ENCODE measurements at places on chromosomes 4 and X.

DNA sequence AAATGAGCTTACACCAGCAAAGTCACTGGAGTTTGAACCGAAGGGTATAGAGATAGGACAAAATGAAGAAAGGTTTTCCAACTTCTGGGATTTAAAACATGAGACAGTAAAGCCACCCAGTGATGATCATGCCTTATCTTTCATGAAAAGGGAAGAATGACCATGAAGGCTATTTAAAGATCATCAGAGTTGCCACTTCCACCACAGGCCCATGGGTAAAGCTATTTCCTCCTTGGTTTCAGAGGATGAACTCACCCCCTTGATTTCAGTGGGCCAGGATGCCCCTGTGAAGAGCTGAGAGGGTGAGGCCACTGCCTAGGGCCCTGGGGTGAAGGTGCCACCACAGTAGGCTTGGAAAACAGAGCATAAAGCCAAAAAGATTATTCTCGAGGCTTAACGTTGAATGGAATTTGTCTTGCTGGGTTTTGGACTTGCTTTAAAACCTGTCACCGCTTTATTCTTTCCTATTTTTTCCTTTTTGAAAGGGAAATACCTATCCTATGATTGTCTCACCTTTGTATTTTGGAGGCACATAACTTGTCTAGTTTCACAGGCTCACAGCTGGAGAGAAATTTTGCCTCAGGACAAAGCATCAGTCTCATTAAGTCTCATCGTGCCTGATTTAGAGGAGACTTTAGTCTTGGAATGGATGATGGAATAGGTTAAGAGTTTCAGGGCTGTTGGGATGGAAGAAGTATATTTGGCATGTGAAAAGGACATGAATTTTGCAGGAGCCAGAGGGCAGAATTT, 254.0 kb downstream of the SNCA start:
- no peak for DNase-seq

GRCh38 chrX:773292-774025, 142.9 kb downstream of the SHOX start:
- no peak for DNase-seq

- no peak for DNase-seq
These were observed 158.2 kb upstream of the CPEB2 start for GRCh38 chr4:14844061-14844460.

DNA sequence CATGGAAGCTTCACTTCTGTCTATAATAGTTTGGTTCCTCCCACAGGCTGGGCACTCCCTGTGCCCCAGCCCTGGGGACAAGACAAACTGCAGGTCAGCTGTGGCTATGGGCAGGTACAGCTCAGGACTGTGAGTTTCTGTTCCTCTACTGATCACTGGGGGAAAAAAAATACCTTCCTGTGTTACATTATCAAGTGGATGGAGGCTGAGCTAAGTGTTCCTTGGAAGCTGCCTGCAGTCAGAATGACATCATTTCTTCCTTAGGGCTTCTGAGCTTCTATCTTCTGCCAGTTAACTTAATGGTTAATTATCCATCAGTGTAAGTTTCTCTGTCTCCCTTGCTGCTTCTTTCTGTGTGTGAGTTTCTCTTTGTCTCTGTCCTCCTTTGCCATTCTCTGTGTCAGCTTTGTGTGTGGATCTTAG, 4.6 kb downstream of the RAB33A start:
- no peak for DNase-seq

DNA sequence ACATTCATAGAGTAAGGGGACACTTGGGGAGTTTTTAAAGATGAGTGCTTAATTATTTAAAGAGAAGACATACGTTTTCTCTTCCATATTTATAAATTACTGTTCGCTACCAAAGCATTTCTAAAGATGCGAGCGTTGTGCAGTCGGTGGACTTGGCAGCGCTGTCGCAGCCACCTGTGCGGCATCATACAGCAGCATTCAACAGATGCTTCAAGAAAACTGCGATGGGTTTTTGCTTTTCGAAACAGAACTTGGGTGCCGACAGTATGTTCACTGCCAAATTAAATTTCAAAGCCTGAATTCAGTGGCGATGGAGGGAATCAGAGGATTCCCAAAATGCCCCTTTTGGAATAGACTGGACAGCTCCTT, 1.6 kb upstream of the HTR2C start:
- DNase-seq: no peak

- no peak for DNase-seq
These were observed 771 bp upstream of the RBPJ start for GRCh38 chr4:26319949-26320537.

DNA sequence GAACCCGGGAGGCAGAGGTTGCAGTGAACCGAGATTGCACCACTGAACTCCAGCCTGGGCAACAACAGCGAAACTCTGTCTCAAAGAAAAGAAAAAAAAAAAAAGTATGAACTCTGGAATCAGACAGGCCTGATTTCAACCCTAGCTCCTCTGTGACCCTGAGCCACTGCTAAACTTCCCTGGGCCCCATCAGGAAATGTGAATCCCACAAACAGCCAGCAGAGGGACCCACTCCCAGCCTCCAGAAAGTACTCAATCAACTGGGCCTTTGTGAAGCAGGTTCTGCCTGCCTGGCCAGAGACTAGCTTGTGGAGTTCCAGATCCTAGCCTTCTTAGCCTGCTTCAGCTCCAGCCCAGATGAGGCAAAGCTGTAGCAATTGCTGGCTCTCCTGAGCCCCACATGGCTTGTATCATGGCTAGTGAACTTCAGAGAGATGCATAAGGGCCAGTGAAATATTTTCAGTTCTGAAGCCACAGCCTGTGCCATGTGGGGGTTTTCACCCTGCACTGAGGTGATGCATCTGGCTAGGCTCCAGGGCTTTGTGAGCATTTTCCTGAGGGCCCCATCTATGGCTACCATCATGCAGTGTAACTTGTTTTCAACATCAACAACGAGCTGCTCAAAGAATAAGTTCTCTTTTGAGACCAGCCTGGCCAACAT, 7.2 kb upstream of the IDS start:
- DNase-seq: no peak

GRCh38 chr4:74368596-74368995, 3.7 kb downstream of the EREG start:
- no peak for DNase-seq

DNA sequence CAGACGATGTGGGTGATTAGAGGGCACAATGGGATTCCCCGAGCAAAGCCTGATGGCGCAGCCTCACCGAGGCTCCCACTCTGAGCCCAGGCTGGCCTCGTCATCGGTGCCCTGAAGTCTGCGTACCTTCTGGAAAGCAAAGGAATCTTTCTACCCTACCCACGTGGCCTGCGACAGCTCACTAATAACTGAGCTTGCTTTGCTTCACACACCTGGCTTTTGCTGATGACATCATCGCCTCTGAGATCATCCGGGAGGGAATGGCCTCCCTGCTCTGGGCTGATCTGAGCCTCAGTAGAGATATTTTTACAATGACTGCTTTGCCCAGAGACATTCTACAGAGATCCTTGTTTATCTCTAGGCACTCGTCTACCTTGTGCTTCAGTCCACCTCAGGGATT, 45.4 kb upstream of the PDLIM3 start:
- no peak for DNase-seq

DNA sequence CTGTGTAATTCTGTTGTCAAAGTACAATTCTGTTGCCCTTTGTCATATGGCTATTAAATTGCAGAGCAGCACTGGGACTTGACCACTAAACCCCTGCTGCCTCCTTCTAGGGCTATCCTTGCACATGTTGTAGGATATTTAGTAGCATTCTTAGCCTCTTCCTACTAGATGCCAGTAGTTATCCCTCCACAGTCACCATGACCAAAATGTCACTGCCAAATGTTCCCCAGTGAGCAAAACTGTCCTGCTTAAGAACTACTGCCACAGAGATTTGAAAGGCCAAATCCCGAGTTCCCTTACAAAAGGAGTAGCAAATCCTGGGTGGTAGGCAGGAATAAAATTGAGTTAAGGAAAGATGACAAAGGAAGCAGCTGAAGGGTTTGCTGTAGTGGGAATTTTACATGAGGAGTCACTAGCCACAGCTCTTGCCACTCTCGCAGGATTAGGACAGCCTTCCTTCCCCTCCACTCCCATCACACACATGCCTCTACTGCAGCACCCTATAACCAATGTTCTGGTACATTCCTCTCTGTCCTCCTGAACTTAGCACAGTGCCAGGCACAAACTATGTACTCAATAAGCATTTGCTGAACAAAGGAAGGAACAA, 8.4 kb downstream of the APBB2 start:
- DNase-seq: no peak

- DNase-seq: no peak
These were observed 165.6 kb downstream of the CBR4 start for GRCh38 chr4:168844353-168845049.

DNA sequence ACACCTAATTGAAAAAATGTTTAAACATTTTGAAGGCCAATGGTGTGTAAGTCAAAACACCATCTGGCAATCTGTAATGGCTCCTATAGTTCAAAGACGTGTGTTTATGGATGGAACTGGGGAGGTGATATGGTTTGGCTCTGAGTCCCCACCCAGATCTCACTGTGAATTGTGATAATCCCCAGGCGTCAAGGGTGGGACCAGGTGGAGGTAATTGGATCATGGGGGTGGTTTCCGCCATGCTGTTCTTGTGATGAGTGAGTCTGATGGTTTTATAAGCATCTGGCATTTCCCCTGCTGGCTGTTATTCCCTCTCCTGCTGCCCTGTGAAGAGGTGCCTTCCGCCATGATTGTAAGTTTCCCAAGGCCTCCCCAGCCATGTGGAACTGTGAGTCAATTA, 52.2 kb downstream of the ADRA2C start:
- no peak for DNase-seq

DNA sequence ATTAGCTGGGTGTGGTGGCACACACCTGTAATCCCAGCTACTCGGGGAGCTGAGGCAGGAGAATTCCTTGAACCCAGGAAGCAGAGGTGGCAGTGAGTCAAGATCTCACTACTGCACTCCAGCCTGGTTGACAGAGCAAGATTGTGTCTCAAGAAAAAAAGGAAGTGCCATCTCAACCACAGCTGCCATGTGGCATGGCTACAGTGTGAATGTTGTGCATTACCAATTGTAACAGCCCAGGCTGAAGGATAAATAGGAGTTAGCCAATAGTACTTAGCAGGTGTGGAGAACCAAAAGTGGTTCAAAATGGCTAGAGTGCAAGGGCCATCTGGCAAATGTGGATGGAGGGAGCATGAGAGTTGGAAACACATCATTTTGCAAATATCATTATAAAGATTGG, 28.9 kb downstream of the SLC25A5 start:
- DNase-seq: peak; percentile 53

DNA sequence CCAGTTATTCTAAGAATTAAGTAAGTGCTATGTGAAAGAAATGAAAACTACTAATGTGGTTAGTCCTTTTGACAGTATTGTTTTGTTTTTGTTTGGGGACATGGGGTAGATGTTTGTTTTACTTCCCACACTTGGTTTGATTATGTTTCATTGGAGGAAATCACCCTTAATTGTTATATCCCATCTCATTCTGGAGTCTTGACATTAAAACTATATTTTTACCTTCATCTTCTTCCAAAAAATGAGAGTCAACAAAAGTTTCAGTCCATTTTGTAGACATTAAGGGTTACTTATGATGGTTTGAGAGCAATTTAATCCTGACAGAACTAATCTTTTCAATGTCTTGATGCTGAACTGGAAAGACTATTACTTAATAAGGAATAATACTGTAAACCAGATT, 108.7 kb downstream of the GPC3 start:
- no peak for DNase-seq

GRCh38 chr4:105191621-105192210, 45.0 kb downstream of the TET2 start:
- no peak for DNase-seq
